Neural cell (in vitro differentiated cells): ENCODE measurements at places on chromosomes 7 and 10. TPM values are rescaled to one million over a fixed set of nuclear protein-coding genes. Genes with fewer than 3 reads are reported as not detected.

The MYO3A gene
- 3.0 and 4.1 TPM in 2 replicates for polyA plus RNA-seq

The TSPAN13 gene
- polyA plus RNA-seq, result 281 and 315 TPM in 2 replicates

The ZC3HAV1L gene
- polyA plus RNA-seq, result not detected in 2 replicates

The NPFFR1 gene
- polyA plus RNA-seq, result 0.07 TPM in 1 of 2 replicates, not detected in the other

The SAMD9L gene
- polyA plus RNA-seq, result 0.10 TPM in 1 of 2 replicates, not detected in the other

The YAE1 gene
- polyA plus RNA-seq, result 80.5 and 85.2 TPM in 2 replicates

The SMO gene
- 8.8 and 14.7 TPM in 2 replicates for polyA plus RNA-seq

The C10orf53 gene
- not detected in 2 replicates for polyA plus RNA-seq

The MLXIPL gene
- 1.8 TPM in 1 of 2 replicates, not detected in the other for polyA plus RNA-seq

The ZNF800 gene
- 3.6 and 4.2 TPM in 2 replicates for polyA plus RNA-seq

The ZNF365 gene
- polyA plus RNA-seq, result 1.9 and 3.1 TPM in 2 replicates

The DDIT4 gene
- polyA plus RNA-seq, result 29.7 and 29.9 TPM in 2 replicates

The EEPD1 gene
- polyA plus RNA-seq, result 2.5 and 4.2 TPM in 2 replicates

The TMEM26 gene
- polyA plus RNA-seq, result 0.24 TPM in 1 of 2 replicates, not detected in the other

The SPAG6 gene
- 0.36 TPM in 1 of 2 replicates, not detected in the other for polyA plus RNA-seq

The SYCE1 gene
- not detected in 2 replicates for polyA plus RNA-seq

The CTAGE4 gene
- not detected in 2 replicates for polyA plus RNA-seq

The CUZD1 gene
- not detected in 2 replicates for polyA plus RNA-seq

The EBLN1 gene
- polyA plus RNA-seq, result not detected in 2 replicates

The GFRA1 gene
- 2.3 and 13.9 TPM in 2 replicates for polyA plus RNA-seq

The HOXA10 gene
- polyA plus RNA-seq, result not detected in 2 replicates

The ZNF37A gene
- 8.9 and 19.4 TPM in 2 replicates for polyA plus RNA-seq

The ACSM6 gene
- not detected in 2 replicates for polyA plus RNA-seq

The SORCS3 gene
- polyA plus RNA-seq, result 9.8 and 14.4 TPM in 2 replicates

The INHBA gene
- polyA plus RNA-seq, result 0.19 and 0.30 TPM in 2 replicates

The FFAR4 gene
- not detected in 2 replicates for polyA plus RNA-seq

The FLNC gene
- polyA plus RNA-seq, result 0.36 and 0.60 TPM in 2 replicates

The CYP2C18 gene
- polyA plus RNA-seq, result not detected in 2 replicates
